AG08395 (cell line): ENCODE measurements at places on chromosomes 3 and 15.

- DNase-seq = no peak
Measured at GRCh38 chr3:68963891-68964290, 31.5 kb upstream of the TAFA4 start.

DNA sequence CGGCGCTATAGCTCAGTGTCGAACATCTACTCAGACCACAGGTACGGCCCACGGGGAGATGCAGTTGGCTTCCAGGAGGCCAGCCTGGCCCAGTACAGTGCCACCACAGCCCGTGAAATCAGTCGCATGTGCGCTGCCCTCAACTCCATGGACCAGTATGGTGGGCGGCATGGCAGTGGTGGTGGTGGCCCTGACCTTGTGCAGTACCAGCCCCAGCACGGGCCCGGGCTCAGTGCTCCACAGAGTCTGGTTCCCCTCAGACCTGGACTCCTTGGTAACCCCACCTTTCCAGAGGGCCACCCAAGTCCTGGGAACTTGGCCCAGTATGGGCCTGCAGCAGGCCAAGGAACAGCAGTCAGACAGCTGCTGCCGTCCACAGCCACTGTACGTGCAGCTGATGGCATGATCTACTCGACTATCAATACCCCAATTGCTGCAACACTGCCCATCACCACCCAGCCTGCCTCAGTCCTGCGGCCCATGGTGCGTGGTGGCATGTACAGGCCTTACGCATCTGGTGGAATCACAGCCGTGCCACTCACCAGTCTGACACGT, 18.3 kb upstream of the APEH start:
- no peak for DNase-seq

DNA sequence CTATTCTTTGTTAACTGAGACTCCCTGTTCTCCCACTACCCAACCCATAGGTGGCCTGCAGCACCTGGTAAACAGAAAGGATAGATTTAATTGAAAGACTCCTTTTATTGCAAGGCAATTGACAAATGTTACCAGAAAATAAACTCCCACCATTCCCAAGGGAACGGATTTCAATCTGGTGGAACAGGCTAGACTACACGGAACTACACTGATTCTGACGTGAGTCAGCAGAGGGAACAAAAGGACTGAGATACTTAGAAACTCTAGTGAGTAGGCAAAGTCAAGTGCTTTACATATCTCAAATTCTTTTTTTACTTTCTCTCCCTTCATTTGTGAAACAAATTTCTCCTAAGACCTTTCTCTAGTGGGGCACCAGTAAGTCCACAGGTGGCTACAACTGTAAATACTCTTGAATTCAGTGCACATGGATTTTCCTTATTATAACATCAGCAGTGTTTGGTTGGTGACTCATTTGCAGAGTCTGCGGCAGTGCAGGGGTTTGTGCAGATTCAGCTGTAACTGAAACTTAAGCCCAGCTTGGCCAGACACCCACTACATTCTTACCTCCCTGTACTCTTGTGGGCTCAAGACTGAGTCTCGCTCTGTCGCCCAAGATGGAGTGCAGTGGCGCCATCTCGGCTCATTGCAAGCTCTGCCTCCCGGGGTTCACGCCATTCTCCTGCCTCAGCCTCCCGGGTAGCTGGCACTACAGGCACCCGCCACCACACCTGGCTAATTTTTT, 34.3 kb upstream of the PLSCR2 start:
- peak; percentile 46 for DNase-seq

DNA sequence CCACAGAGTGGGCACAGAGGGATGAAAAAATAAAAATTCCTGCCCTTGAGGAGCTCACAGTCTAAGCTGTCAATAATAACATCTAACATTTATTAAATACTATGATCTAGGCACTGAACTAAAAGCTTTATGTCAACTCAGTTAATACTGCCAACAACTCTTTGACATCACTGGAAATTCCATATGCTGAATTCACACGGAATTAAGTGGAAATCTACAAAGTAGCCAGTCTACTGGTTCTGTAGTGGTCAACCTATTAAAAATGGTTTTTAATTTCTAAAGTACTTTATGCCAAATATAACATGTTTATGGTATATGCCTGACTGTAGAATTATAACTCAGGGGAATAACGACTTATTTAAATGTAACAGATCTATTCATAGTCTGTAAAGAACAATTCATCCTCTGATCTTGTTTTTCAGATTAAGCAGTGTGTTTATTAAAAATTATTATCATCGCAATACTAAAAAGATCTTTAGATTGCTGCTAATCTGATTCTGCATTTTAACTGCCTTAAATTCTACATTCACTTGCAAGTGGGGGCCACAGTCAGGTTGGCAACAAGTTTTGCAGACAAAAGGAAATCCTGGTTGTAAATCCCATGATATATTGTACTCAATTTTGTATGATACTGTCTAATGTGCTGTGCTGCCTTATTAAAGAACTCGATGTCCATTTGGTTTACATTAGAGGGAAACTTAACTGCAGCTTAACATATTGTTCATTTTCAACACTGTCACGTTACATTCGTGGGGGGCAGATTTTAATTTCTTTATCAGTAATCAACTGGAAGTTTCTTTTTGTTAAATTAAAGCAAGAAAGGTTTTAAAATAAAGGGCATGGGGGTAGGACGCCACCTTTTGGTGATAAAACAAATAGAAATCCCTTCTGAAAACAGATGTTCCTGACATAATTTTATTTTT, 2.6 kb upstream of the FOXP1 start:
- DNase-seq = no peak

DNA sequence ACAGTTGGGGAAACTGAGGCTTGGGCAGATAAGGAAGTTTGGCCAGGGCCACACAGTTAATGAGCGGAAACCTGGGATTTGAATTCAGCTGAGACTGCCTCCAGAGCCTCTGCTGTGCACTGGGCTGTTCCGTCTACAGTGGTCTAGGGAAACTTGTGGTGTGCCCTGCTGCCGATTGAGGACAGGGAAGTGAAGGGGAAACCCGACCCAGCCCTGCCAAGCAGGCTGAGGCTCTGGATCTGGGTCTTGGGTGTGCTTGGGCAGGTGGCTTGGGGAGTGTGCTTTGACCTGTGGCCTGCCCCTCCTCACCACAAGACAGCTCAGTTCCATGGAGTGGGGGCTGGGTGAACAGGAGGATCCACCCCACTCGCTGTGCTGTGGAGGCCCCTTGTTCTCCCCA, 17.6 kb downstream of the NISCH start:
- DNase-seq = no peak

- no peak for DNase-seq
Measured at GRCh38 chr3:68004091-68004490, 349.7 kb upstream of the SUCLG2 start.

- peak; percentile 48 for DNase-seq
Measured at GRCh38 chr15:101266034-101266433, 11.3 kb downstream of the SELENOS start.

GRCh38 chr15:66679061-66679656, 22.9 kb upstream of the SMAD6 start:
- no peak for DNase-seq

DNA sequence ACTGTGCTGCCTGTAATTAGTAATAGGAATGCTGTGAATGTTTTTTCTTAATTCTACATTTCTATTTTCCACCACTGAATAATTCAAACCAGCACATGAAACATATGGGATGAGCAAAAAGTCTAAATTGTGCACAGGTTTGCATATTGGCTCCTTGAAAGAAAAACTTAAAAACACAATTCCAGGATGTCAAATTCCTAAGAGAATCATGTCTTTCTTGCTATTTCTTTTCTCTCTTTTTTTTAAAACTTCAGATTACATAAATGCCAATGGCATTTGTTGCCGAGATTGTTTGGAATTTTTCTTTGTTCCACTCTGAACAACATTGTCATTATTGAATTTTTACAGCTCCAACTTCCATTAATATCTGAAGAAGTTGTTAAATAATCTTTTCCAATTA, 60.8 kb downstream of the VGLL3 start:
- no peak for DNase-seq

- DNase-seq = no peak
Measured at GRCh38 chr3:191301017-191301416, 28.2 kb upstream of the CCDC50 start.

DNA sequence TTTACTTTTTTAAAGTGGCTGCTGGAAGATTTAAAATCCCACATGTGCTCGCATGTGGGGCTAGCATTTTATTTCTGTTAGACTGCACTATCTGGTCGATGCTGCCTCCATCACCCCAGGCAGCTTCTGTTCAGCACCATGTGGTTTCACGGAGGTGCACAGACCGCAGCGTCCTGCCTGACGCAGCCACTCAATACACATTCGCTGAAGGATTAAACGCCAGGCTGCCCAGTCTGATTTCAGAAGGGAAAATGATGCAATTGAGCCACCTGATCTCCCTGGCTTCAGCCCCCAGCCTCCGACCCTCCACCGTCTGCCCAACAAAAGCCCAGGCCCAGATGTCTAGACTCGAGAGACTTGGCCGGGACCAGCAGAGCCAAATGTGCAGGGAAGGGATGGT, 84.5 kb downstream of the MEGF11 start:
- no peak for DNase-seq

DNA sequence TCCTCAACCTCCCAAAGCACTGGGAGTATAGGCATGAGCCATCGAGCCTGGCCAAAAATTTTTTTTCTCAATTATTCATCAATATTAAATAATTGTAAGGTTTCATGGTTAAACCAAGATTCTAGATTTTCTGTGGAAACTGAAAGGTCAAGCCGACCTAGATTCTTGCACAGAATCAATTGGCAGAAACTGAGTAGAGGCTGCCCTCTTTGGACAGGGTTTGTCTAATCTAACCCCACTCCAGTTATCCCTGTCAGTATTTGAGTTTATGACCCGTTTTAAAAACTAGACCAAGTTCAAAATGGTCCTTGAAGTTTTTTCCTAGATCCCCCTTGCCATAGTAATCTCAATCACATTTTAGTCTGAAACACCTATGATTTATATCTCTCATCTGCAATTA, 8.6 kb upstream of the ADAM10 start:
- peak; percentile 48 for DNase-seq

- DNase-seq = no peak
Measured at GRCh38 chr15:41894251-41894790, 468 bp upstream of the SPTBN5 start.

DNA sequence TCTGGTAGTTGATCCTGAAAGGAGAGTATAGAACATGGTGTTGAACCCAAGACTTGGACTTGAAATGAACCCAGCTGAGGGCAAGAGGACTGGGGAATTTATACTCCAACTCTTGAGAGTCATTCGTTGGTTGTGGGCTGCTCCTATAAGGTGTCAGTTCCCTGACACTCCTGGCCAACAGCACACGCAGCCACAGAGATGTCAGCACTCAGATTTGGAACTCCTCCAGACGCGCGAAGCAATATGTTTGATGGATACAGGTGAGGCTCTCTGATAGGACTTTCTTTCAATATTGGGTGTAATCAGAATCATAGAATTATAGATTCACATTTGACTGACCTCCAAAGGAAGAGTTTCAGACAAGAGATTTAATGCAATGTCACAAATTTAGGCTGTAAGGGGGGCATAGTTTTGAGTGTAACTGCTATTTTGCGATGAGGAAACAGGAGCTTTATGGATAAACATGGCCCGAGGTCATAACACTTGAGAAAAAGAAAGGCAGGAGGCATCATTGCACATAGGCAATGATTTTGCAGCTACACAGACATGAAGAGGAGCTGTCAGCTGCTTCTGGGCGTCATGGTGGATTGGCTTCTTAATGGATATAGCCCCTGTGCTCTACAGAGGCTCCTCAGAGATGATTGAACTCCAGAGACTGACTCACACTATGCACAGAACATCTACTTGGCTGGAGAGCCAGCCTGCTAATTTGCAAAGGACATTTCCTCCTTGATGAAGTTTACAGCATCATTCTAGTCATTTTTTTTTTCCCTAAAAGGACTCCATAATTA, 569.2 kb upstream of the RGMA start:
- DNase-seq = no peak

- no peak for DNase-seq
Measured at GRCh38 chr3:24352893-24353553, 141.6 kb downstream of the THRB start.

DNA sequence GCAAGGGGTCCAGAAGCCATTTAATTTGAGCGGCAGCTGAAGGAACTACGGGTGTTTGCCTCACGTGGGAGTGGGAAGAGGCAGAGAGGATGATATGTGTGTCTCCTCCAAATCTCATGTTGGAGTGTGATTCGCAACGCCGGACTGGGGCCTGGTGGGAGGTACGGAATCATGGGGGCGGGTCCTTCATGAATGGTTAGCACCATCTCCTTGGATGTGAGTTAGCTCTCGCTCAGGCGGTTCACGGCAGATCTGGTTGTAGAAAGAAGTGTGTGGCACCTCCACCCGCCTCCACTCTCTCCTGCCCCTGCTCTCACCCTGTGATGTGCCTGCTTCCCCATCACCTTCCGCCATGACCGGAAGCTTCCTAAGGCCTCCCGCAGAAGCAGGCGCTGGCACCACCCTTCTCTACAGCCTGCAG, 25.4 kb downstream of the XXYLT1 start:
- no peak for DNase-seq

GRCh38 chr3:146496251-146496650, 26.9 kb upstream of the PLSCR2 start:
- DNase-seq = peak; percentile 4

DNA sequence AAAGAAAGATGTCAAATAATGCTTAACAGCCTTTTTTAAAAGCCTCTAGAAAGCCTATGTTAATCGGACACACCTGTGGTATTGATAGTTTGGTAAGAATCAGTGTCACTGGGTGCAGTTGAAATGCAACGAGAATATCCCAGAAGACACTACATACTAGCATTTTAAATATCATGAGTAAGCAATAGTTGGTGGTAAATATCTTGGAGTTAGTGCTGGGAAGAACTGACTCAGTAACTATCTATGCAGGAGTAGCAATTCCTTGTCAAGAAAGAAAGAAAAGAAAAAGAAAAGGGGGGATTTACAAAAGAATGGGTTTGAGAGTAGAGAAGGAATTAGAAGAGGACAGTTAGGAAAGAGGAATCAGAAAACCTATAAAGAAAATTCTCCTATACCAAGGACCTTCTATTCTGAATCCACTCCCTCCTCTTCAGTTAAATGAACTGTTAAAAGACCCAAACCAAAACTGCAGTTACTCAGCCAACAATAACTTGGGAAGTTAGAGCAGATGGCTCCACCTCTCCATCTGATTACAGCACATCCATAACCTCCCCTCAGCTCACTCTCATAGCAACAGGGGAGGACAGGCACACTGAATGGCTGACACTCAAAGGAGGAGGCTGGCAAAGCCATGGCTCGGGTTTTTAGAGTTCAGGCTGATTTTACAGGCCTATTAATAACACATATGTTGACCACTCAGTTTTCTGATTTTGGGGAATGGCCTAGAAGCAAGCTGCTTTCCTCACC, 207.6 kb upstream of the MDFIC2 start:
- DNase-seq = no peak

- DNase-seq = no peak
Measured at GRCh38 chr15:78502641-78503040, 4.7 kb upstream of the HYKK start.
